ENCODE measurements at places on chromosomes 5 and 9.
A peak's percentile ranks its signal among the peaks of the same experiment; 100 is the strongest.

DNA sequence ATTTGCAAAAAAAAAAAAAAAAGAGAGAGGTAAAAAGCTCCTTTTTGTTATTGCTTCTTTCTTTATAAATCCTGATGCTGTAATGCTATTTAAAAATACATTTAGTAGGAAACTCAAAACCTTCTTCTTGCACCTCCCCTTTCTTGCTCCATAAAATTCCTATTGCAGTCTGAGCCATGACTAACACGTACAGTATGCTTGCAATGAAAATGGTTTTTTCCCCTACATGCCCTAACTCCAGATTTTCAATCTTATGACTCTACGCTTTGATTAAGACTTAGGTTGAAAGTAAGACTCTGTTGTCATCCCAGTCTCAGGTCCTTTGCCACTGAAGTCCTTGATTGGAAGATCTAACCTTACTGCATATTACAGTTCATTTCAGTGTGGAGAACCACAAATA lies 23.9 kb downstream of the FGF10 start:
- DNase-seq = no peak

- DNase-seq = no peak
Observed at GRCh38 chr9:128808543-128808942, 9.8 kb upstream of the ENDOG start.

DNA sequence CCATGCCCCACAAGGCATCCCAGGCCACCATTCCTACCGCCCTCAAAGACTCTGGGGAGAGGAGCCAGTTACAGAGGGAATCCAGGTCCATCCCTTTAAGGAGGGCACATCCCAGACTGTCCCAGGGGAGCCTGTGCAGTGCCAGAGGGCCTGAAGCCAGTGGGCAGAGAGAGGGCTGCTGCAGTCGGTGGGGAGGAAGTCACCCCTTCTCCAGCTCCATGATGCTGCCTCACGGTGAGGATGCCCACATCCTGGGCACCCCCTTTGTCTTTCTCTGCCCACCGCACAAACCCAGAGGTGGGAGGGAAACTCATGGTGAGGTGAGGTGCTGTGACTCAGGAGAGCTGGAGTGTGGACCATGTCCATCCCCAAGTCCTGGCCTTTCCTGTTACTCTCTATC lies 26.2 kb upstream of the ANKRD33B start:
- no peak for DNase-seq

- no peak for DNase-seq
Observed at GRCh38 chr9:110936237-110936636, 102.0 kb downstream of the LPAR1 start.

- DNase-seq = no peak
Observed at GRCh38 chr5:79243224-79243623, 7.3 kb downstream of the JMY start.

DNA sequence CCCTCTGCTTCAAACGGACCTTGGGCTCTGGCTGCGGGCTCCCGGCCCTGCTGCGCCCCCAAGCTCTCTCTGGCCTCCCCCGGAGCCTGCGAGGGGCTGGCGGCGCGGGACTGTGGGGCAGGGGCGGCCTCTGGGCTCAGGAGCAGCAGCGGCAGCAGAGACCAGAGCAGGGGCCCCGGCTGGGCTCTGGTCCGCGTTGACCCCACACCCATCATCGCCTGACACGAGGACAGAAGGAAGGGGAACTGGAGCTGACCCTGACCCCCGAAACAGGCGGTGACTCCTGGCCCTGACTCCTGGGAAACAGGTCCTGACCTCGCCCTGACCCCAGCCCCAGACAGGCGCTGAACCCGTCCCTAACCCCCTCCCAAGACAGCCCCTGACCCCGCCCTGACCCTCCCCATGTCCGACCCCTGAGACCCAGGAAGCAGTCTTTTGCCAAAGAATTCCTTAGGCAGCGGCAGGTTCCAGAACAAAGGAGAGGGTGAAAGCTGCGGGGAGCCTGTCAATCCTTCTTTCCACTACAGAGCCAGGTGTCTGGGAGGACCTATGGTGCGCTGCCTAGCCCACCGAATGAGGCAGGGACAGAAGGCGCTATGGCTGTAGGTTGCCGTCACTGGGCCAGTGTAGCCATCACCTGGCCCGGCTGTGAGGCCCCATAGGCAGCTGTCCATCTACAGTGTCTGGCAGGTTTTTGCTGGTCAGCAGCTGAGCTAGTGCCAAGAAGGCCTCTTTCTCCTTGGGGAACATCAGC lies 74.7 kb upstream of the SPTLC1 start:
- DNase-seq = no peak

GRCh38 chr5:58046371-58046770 lies 413.5 kb downstream of the PLK2 start:
- DNase-seq = peak; percentile 1

- DNase-seq = no peak
Observed at GRCh38 chr5:6728011-6728794, 15.0 kb downstream of the TENT4A start.

DNA sequence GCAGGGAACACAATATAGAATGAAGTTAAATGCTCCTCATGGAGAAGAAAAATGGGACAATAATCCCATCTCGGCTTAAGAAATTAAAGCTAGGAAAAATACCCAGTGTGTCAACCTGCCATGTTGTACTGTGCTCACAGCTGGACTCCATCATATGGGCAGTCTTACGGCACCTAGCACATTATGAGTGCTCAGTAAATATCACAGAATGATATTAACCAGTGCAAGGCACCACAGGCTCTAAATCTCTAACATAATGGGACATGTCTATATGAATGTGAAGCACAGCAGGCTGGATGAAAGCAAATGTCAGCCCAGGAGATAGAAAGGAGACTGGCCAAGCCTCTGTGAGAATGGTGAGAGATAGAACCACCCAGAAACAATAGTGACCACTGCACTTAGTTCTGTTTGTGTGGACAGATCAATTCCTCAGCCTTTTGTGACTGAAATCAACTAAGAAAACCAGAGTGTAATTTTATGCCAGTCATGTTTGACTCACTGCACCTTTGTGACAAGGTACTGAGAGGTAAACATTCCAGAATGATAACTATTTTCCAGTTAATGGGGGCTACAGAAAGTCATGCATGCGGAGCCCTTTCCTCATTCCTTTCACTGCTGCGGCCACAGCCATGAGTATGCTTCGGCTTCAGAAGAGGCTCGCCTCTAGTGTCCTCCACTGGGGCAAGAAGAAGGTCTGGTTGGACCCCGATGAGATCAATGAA lies 140.4 kb upstream of the CDH6 start:
- no peak for DNase-seq

GRCh38 chr5:108675736-108676135 lies 72.0 kb upstream of the FER start:
- no peak for DNase-seq

GRCh38 chr5:119212676-119213075 lies 141.8 kb downstream of the DMXL1 start:
- peak; percentile 2 for DNase-seq

GRCh38 chr5:175711472-175712312 lies 53.8 kb downstream of the HRH2 start:
- no peak for DNase-seq

DNA sequence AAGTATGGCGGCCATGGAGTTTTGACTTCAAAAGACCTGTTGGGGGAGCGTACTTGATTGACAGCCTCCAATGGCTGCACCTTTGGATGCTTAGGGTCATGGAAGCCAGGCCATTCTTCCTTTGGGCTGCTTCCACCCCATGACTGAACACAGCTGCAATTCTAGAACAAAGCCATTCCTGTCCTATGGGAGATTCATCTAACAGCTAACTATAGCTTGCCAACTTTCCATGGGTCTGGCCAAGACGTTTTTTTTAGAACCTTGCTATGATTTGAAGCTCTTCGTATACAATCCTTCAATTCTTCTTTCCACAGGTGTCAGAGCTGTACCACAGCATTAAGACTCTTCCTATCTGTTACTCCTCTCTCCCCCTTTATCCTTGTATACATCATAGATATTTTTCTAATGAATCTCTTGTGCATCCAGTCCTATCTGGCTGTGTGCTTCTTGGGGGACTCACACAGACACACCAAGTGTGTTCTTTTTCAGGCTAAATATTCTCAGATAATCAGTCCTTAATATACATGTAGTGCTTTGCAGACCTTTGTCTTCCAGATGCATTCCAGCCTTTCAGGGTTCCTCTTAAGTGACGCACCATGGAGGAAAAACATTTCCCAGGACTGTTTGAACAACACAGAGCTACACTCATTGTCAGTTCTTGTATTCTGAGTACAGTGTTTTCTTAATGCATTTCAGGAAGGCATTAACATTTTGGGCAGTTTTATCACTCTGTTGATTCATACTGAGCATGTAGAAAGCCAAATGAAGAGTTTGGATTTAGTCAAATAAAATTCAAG lies 198.9 kb downstream of the TAF11L14 start:
- peak; percentile 75 for DNase-seq

- DNase-seq = no peak
Observed at GRCh38 chr5:80189201-80189600, 66.6 kb downstream of the SERINC5 start.

- DNase-seq = no peak
Observed at GRCh38 chr9:129103595-129103965, 7.0 kb downstream of the CRAT start.

DNA sequence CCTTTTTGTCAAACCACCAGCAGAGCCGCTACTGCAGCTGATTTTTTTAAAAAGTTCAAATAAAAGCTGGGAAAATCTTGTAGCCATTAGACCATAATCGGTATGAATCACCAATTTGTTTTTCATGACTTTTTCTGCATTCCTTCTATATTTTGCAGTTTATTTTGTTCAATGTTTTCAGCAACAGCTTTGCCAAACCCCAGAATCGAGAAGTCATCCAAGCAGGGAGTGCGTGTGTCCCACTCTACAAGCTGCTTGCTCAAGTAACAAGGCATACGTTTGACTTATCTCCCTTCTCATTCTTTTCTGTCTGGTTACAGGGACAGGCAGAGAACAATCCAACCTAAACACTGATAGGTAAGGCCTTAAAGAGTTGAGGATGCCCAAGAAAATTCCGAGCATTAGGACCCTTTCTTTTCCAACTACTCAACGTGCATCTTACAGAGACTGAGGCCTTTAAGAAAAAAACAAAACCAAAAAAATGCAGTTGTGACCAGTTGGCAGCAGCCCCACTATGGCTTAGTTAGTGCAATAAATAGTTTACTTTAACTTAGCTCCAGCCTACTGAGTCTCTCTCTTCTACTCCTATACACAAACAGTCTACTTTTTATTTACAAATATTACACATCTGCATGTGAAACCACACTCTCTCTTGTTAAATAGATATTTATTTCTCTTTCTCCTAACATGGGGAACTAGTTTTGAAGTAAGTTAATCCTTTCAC lies 134.7 kb upstream of the SLIT3 start:
- DNase-seq = no peak

- DNase-seq = no peak
Observed at GRCh38 chr5:74199005-74199404, 441.5 kb downstream of the ENC1 start.

DNA sequence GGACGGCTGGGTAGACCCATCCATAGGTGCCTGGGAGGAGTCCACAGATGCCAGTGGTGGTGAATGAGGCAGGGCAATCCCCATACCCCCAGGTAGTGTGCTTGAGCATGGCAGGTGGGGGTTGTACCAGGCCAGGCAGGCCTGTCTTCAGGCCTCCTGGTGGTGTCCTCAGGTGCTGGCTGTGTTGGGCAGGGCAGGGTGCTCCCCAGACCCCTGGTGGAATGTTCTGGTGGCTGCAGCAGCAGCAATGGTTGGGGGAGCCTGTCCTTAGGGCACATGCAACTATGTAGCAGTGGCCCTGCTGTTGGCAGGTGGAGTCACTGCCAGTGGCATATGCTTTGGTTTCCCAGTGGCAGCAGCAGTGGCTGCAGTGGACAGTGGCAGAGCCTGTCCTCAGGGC lies 10.0 kb downstream of the ALG2 start:
- DNase-seq = no peak

GRCh38 chr9:122029898-122030297 lies 63.2 kb downstream of the TTLL11 start:
- no peak for DNase-seq

DNA sequence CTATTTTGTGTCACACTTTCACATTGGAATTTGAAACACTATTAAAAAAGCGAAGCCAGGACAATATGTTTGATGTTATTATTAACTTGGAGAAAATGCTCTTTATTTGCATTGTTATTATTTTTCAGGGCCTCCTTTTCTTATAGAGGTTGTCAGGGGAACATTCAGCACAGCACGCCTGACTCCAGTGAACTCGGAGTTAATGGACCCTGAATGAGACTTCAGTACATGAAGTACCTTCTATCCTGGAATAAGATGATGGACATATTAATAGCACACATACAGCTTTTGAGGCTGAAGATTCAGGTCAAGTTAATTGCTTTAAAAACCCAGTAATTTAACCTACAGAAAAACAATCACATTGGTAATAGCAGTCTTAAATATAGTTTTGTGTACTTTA lies 652.9 kb downstream of the SEMA5A start:
- no peak for DNase-seq

- DNase-seq = no peak
Observed at GRCh38 chr9:97316904-97317303, 9.4 kb downstream of the CCDC180 start.

GRCh38 chr9:92664394-92665152 lies 5.4 kb downstream of the IPPK start:
- no peak for DNase-seq

GRCh38 chr5:103646698-103647614 lies 84.4 kb upstream of the NUDT12 start:
- no peak for DNase-seq

DNA sequence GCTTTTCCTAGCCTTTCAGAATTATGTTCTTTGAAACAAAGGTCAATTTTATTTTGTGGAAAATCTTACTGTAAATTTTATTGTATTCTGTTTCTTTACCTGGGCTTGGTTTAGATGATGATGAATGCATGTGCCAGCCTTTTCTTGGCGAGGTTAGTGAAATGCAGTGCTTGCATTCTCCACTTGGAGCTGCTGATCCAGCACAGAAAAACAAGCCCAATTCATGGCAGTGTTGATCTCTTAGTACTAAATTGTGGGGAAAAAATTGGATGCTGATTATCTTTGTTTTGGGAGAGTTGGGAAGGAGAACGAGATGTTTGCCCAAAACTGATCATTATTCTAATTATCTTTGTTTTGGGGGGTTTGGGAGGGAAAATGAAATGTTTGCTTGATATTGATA lies 3.7 kb downstream of the HABP4 start:
- peak; percentile 52 for DNase-seq

- no peak for DNase-seq
Observed at GRCh38 chr9:38233796-38234355, 158.6 kb upstream of the ALDH1B1 start.

DNA sequence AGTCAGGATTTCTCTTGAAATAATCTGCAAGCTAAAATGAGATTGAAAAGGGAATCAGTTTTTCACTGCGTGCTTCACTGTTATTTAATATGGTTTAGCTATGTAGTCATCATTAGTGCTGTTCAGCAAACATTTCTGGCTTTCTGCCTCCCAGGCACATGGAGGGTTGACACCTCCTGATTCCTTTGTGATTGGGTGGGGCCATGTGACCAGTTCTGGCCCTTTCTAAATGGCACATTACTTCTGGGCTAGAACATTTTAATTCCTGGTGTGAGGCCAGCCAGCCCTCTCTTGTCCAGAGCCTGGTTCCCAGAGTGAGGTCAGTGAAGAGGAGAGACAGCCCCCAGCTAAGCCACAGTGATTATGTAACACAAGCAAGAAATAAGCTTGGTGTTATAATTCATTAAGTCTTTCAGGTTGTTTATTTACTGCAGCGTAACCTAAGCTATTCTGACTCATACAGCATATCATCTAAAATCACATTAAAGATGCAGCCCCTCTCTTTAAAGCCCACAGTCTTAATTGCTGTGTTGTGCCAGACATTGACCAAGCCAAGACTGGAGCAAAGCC lies 17.4 kb upstream of the ARSI start:
- peak; percentile 81 for DNase-seq

Data from muscle of back (tissue), 13 donors.